Fibroblast of lung (primary cell): ENCODE measurements at places on chromosomes 1 and 21.

DNA sequence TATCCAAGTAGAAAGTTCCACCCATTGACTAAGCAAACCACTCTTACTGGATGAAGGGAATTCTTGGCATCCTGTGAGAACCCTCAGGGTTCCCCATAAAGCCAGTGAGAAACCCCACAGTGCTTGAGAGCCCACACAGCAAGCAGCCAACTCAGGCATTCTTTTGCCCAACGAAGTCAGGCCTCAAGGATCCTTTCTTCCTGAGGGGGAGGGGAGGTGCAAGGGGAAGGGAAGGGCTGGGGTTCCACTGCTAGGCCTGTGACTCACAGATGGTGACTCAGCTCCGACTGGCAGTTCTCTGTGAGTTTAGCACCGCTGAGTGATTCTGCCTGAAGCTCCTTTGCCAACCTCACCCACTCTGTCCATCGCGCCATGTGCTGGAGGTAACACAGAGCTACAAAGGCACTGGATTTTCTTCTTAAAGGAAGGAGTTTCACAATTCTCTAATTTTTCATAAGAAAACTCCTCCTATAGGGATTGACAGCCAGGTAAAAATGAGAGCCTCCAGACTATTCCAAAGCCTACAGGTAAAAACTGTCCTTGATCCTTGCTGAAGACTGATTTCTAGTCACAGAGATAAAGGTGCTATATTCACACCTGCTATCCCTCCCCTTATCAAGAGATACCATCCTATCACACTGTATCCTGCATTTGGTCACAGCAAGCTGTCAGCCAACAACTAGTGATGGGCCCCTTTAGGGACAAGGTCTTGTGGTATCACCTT lies 4.8 kb downstream of the ENO1 start:
- DNase-seq = peak; percentile 97

GRCh38 chr1:246005067-246005466 lies 502.0 kb downstream of the SMYD3 start:
- DNase-seq = peak; percentile 97

GRCh38 chr21:23394458-23394857 lies 2212.8 kb downstream of the MRPL39 start:
- DNase-seq = no peak

GRCh38 chr21:44377201-44377921 lies 23.9 kb downstream of the TRPM2 start:
- no peak for DNase-seq

- peak; percentile 43 for DNase-seq
Observed at GRCh38 chr1:246029616-246030015, 477.5 kb downstream of the SMYD3 start.

- no peak for DNase-seq
Observed at GRCh38 chr1:22143065-22144033, at the start of gene WNT4. Gene WNT4, minus strand, starts transcription at chr1:22143097. Its CDS starts 175 bp downstream, at chr1:22142922.

DNA sequence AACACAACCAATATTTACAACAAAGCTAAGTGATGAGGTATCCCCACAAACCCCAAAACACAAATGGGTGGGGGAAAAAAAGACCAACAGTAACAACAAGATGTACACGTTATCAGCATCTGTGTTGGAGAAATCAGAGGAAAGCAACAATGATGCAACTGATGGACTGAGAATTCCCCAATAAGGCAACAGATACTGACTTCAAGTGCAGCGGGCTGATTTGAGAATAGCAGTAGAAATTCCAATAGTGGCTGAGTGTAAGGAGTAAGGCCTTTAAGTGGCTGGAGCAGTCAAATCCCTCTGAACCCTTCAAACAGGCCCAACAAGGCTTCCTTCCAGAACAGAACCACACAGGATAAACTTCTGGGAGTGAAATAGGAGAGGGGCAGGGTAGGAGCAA lies 97.6 kb downstream of the TM2D1 start:
- no peak for DNase-seq

DNA sequence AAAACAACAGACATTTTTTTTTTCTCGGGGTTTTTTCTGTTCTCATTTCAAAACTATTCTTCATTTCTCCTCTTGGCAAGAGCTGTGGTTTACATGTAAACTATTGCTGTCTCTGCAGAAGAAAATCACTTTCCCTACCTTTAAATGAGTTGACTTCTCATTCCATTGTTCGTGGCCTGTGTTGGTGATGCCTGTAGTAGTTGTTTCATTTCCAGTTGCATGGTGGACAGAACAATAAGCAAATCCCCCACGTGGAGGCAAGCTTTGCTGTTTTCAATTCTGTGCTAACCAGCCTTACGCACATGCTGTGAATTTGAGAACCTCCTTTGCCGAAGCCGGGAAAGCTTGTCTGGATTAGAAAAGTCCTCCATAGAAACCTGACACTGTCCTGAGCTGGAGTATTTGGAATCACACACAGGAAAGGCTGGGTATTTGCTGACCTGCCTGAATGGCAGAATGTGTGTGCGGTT lies 26.2 kb upstream of the MAP3K7CL start:
- peak; percentile 47 for DNase-seq

DNA sequence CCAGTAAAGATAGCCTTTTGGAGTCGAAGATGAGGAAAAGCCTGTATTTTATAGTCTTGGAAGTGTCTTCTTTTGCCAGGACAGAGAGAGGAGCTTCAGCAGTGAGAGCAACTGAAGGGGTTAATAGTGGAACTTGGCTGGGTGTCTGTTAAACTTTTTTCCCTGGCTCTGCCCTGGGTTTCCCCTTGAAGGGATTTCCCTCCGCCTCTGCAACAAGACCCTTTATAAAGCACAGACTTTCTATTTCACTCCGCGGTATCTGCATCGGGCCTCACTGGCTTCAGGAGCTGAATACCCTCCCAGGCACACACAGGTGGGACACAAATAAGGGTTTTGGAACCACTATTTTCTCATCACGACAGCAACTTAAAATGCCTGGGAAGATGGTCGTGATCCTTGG lies at the start of gene VCAM1:
Gene VCAM1, plus strand, starts transcription at position 253 of the 400 bp plus-strand sequence. Its CDS starts 119 bp downstream, at position 372.
- DNase-seq = no peak

GRCh38 chr1:38026592-38027200 lies 14.2 kb downstream of the UTP11 start:
- DNase-seq = peak; percentile 62

GRCh38 chr1:94582565-94582964 lies 41.0 kb upstream of the F3 start:
- DNase-seq = no peak

GRCh38 chr1:16126160-16126559 lies 29.7 kb downstream of the EPHA2 start:
- DNase-seq = no peak

DNA sequence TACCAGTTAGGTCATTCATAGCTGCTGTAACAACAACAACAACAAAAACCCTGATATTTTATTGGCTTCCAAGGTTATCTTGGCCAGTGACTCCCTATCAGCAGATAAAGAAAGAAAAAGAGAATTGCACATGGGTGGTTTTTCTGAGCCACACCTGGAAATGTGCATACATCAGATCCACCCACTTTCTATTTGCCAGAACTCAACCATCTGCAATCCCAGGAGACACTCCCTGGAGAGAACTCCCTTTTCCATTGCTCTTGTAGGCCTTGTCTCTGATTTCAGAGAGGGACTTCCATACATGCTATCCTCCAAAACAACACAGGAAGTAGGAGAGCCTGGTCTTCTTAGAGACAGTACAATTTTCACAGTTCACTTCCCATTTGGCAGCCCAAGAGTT lies 74.9 kb upstream of the ZC3H11B start:
- DNase-seq = no peak

- DNase-seq = peak; percentile 11
Observed at GRCh38 chr1:110310300-110310699, 28.9 kb upstream of the RBM15 start.

DNA sequence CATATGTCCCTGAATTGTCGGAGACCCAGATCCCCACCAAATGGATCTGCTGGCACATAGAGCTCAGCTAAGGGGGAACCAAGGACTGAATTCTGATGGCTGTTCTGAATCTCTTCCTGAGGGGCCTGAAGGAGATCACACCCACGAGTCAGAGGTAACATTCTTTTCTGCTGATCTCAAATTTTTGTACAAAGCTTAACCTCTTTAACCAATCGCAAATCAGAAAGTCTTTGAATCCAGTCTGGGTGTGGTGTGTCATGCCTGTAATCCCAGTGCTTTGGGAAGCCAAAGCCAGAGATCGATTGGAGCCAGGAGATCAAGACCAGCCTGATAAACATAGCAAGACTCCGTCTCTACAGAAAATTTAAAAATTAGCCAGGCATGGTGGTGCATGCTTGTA lies 62.8 kb upstream of the PRRC2C start:
- peak; percentile 56 for DNase-seq

- DNase-seq = no peak
Observed at GRCh38 chr1:106843518-106843917, 213.0 kb upstream of the PRMT6 start.

DNA sequence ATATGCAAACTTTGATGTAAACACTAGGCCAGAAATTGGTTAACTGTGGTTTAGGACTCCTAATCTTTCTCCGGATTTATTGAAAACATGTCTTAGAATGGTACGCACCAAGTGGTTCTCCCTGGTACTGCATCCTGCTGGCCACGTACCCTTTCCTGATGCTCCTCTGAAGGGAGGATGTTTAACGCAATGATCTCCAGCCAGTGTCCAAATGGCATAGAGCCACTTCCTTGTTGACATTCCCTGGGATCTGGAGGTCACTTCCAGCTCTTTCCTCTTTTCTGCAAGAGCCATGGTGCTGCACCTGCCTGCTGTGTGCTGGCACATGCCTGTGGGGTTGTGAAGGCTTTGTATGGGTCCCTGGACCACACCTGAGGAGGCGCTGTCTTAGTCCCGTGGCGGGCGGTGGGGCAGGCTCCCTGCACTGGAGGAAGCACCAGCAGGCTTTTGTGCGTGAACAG lies 53.9 kb downstream of the GALNT2 start:
- peak; percentile 47 for DNase-seq

- DNase-seq = peak; percentile 60
Observed at GRCh38 chr1:32754317-32755097, 51.9 kb upstream of the SYNC start.

GRCh38 chr1:88640060-88640459 lies 44.0 kb upstream of the PKN2 start:
- no peak for DNase-seq

DNA sequence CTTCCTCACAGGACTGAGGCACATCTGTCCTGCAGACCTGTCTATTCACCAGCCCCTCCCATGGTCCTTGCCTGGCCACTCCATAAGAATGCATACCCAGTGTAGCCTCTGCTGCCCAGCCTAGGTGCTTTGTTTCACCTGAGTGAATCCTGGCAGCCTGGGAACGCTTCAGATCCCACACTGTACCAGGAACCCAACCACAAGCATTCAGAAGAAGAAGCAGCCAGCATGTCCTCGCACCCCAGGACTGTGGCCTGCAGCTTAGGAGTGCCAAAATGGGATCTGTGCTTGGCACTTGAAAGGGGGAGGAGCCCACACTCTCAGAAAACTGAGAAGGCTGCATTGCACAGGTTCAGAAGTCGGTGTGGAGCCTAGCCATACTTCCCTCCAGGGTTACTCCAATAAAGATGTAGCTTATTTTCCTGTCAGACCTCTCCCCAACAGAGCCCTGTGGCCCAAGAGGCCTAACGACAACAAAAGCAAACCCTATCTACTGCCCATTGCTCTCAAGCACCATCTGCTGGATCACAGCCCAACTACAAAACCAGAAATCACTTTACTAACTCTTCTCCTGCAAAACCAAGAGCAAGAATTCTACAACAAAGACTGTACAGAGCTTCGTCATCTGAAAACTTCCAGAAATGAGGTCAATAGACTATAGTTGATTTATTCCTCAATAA lies 923.1 kb upstream of the NEGR1 start:
- no peak for DNase-seq

- DNase-seq = no peak
Observed at GRCh38 chr1:206739411-206740076, 31.0 kb upstream of the IL19 start.

- no peak for DNase-seq
Observed at GRCh38 chr1:58804853-58805565, 21.2 kb upstream of the JUN start.

- DNase-seq = no peak
Observed at GRCh38 chr1:214523124-214523824, 28.1 kb downstream of the PTPN14 start.

DNA sequence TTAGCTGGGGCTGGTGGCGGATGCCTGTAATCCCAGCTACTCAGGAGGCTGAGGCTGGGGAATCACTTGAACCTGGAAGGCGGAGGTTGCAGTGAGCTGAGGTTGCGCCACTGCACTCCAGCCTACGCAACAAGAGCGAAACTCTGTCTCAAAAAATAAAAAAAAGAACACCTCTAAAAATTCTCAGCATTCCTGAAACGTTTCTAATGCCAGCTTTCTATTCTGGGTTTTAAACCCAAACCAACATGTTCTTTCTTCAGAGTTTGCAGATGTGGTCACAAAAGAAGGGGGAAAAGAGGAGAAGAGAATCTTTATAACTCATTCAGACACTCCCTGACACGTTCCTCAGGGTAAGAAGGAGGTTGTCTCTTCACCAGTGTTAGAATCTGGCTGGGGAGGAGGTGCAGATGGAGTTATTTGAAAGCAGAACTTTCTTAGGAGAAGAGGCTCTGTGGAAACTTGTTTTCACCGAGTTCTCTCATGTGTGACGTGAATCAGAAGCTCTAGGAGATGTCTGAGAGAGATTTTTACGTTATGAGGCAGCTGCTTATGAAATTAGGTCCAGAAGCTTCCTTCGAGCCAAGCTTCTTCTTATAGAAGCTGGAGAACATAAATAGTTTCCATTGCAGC lies 17.8 kb upstream of the CNR2 start:
- peak; percentile 49 for DNase-seq

DNA sequence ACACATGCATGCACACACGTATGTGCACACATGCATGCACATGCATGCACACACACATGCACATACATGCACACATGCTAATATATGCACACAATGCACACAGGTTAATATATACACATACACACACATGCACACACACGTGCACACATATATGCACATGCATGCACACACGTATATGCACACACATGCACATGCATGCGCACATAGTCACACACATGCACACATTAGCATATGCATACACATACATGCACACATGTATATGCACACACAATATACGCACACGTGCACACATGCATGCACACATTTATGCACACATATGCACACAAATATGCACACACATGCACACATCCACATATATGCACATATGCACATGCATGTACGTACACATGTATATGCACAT lies 506.8 kb downstream of the MATN1 start:
- no peak for DNase-seq

- no peak for DNase-seq
Observed at GRCh38 chr1:45906883-45907282, 103.5 kb downstream of the MAST2 start.

GRCh38 chr1:10904396-10905358 lies 107.8 kb upstream of the TARDBP start:
- DNase-seq = no peak

GRCh38 chr1:50527249-50527986 lies 104.2 kb upstream of the DMRTA2 start:
- no peak for DNase-seq

GRCh38 chr1:23577056-23578004 lies 18.0 kb upstream of the ID3 start:
- DNase-seq = peak; percentile 75

GRCh38 chr1:227738820-227739219 lies 3.6 kb downstream of the SNAP47 start:
- no peak for DNase-seq

- no peak for DNase-seq
Observed at GRCh38 chr1:101178341-101178687, 58.5 kb upstream of the S1PR1 start.
